Activated CD8-positive, alpha-beta T cell treated with anti-CD3 and anti-CD28 coated beads, Interleukin-2, amount 10 ng/mL, durations not matched to agents 7 days and 5 days (primary cell): ENCODE measurements at places on chromosomes 1 and 21. TPM values are rescaled to one million over a fixed set of nuclear protein-coding genes. Genes with fewer than 3 reads are reported as not detected.

GRCh38 chr1:208235356-208235981 lies 8.7 kb downstream of the PLXNA2 start:
- no peak for DNase-seq

- peak; percentile 42 for DNase-seq
Measured at GRCh38 chr1:55214212-55214933, 791 bp downstream of the USP24 start.

- DNase-seq: peak; percentile 67
Measured at GRCh38 chr21:23887725-23888306, 1719.5 kb downstream of the MRPL39 start.

DNA sequence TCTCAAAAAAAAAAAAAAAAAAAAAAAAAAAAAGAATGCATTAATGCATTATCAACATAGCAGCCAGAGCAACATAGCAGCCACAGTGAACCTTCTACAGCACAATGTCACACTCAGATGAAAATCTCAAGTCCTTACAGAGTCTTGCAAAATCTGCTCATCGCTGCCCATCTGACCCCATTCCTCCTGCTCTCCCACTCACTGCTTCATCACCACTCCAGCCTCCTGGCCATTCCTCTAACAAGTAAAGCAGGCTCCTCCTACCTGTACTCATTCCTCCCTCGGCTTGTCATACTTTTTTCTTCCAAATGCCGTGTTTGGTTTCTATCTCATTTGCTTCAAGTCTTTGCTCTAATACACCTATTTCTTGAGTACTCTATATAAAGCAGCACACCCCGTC lies 29.5 kb downstream of the BRINP2 start:
- DNase-seq: no peak

GRCh38 chr1:64595871-64596515 lies 126.1 kb downstream of the CACHD1 start:
- no peak for DNase-seq

GRCh38 chr1:150156868-150157603 lies 7.3 kb downstream of the PLEKHO1 start:
- no peak for DNase-seq

- DNase-seq: no peak
Measured at GRCh38 chr1:223031733-223032601, 111.1 kb downstream of the TLR5 start.

DNA sequence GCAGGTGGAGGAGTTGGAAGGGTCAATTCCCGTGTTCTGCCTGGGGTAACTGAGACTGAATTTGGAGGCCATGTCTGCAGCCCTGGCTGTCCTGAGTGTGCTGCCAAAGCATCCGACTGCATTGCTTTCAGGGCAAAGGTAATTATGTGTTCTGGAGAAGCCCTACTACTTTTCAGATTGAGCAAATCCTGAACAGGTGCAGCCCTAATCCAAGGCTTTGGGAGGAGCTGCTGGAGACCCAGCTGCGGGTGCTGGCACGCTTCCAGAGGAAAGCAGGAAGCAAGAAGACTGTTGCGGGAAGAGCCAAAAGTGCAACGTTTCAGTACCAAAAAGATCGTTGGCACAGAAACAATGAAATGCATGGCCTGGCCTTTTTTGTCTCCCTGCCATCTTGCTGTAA lies 73.7 kb upstream of the NRIP1 start:
- DNase-seq: no peak

DNA sequence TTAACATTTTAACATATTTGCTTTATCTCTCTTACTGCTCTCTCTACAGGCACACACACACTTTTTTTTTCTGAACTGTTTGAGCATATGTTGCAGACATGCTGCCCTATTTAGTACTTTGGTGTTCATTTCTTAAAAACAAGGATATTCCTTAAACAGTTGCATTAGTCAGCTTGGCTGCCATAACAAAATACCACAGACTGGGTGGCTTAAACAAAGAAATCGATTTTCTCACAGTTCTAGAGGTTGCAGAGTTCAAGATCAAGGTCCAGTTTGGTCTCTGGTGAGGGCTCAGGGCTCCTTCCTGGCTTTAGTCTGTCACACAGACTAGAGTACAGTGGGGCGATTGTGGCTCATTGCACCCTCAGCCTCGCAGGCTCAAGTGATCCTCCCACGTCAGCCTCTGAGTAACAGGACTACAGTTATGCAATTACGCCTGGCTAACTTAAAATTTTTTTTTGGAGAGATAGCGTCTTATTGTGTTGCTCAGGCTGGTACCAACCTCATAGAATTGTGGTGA lies 46.7 kb downstream of the RPRD2 start:
- no peak for DNase-seq

DNA sequence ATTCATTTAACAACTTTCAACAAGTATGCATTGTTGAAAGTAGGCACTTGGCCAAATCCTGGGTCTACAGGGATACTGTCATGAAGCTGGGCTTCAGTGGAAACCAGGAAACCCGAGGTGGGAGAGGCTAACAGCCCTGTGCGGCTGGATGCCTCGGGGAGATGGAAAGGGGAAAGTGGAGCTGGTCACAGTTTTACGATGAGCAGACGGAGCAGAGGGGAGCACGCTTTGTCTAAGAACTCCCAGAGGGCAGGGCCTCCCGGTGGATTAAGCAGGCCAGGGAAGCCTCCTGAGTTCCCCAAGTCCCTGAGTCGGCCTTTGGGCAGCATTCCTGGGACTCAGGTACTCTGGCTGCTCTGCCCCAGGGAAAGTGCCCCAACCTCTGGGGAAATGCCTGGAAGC lies 23.8 kb downstream of the STUM start:
- DNase-seq: no peak

DNA sequence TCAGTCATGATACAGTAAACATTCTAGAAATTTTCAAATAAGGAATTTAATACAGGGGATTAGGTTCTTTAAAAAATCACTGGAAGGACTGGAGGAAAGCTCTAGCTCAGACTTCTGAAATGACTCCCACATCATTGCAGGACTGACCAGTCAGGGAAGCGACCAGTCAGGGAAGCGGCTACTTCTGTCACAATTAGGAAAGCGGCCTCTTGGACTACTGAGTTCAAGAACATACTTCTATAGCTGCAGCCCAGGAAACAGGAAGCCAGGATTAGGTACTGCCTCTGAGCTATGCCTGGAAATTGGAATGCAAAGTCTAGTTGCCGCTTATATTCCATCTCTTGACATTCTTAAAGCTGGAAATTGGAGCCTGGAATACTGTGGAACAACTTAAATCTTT lies 45.5 kb downstream of the USP25 start:
- no peak for DNase-seq

GRCh38 chr1:39569034-39569433 lies 7.6 kb downstream of the PABPC4 start:
- no peak for DNase-seq

DNA sequence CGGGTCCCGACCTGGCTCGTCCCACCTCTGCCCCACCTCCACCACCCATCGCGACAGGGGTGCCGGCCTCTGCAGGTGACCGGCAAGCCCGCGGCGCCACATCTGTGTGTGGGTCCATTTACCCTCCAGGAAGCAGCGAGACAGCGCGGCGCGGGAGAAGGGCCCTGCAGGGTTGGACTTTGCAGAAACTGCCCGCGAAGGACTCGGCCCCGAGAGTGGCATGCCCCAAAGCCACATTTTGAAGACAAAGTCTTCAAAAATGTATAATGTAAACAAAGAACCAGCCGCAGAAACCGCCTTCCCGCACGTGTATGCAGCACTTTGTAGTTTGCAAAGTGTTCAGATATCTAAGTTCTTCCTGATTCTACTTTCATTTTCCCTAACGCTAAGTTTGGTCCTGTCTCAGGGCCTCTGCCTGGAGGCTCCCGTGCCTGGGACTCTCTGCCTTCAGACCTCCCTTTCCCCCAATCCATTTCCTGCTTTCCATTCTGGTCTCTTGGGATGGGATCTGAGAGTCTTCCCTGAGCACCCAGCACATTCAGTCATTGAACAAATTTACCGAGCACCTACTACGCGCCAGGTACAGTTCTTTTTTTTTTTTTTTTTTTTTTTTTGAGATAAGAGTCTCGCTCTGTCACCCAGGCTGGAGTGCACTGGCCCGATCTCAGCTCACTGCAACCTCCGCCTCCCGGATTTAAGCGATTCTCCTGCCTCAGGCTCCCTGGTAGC lies 524 bp upstream of the TMCO4 start:
- DNase-seq: peak; percentile 72

- no peak for DNase-seq
Measured at GRCh38 chr1:59202455-59202854, 94.4 kb upstream of the FGGY start.

DNA sequence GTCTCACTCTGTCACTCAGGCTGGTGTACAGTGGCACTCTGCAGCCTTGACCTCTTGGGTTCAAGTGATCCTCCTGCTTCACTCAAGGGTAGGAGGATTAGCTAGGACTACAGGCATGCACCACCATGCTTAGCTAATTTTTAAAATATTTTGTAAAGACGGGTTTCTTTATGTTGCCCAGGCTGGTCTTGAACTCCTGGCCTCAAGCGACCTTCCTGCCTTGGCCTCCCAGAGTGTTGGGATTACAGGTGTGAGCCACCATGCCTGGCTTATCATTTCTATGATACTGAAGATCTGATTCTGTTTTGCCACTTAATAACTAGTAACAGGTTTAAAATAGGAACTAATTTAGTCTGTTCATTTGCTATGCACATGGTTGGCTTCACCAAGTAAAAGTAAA lies 33.6 kb downstream of the GNAI3 start:
- no peak for DNase-seq

DNA sequence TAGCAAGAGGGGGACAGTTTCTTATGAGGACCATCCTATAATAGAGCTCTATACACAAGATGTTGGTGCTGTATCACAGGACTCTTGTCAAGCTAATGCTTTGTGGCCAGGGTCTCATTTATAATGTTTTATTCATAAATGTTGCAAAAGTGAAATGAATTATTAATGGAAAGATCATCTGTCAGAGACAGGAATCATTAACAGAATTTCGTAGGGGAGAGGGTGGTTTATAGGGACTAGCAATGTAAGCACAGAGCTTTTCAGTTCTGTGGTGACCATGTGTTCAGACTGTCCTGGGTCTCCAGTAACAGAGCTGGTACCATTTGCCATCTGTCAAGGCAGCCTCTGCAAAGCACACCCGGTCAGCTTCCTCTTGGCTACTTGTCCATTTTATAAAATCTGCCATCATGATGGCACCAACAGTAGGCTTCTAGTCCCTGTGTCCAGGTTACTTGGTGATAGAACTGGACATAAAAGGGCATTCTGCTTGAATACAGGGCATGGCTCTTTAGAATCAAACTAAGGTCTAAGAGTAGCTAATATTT lies 36.2 kb downstream of the LPAR3 start:
- DNase-seq: no peak

- DNase-seq: no peak
Measured at GRCh38 chr1:117669572-117669971, 63.7 kb downstream of the TENT5C start.

DNA sequence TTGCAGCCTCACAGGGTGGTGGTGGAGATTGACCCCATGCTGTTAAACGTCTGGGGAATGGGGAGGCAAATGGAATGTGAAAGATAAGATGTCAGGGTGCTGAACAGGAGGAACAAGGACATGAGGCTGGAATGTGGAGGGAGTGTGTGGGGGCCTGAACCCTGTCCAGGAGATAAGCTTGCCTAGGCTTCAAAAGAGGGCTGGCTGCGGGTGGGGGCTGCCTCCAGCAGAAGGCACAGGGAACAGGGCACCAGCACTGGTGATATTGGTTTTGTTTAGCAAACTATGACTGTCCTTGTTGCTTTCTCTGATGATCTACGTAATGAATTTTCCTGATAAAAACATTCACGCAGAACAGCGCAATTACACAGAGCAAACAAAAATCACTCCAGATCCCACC lies 52.4 kb upstream of the LRP8 start:
- no peak for DNase-seq

GRCh38 chr1:212470059-212470458 lies 37.3 kb downstream of the NENF start:
- DNase-seq: no peak

GRCh38 chr21:41663805-41664788 lies 102.8 kb downstream of the RIPK4 start:
- DNase-seq: no peak

- no peak for DNase-seq
Measured at GRCh38 chr1:234413990-234414389, 40.7 kb downstream of the COA6 start.

- DNase-seq: no peak
Measured at GRCh38 chr21:38349111-38349746, 92.4 kb downstream of the KCNJ15 start.

DNA sequence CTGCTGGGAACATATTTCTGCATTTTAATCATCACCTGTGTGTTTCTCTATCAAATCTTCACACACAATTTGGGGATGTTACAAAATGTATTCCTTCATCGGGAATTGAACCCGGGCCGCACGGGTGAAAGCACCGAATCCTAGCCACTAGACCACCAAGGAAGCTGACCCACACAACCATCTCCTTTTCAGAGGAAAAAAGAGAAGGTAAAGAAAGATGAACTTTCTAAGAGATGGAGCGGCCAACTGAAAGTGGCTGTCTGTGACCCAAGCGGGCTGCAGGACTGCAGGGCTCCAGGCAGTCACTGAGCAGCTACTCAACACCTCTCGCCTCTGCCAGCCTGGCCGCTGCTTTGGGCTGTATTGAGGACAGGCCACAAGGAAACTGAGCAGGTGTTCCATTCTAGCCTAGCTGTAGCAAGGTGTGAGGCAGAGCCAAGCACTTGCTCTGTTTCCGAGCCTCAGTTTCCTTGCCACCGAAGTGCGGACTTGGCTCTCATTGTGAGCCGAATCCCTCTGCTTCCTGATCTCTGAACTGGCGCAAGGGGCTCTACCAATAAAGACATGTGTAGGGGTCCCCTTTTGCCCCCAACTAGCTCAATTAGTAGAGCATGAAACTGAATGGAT lies 156.9 kb upstream of the NBPF11 start:
- no peak for DNase-seq

- DNase-seq: no peak
Measured at GRCh38 chr1:34511802-34512201, 243.0 kb upstream of the GJB5 start.

NES gene
- not detected for total RNA-seq

RORC gene
- 2.4 TPM for total RNA-seq

S100A8 gene
- total RNA-seq: not detected

RAB42 gene
- not detected for total RNA-seq

DNM3 gene
- 1.6 TPM for total RNA-seq

OR10J4 gene
- not detected for total RNA-seq

SIK1 gene
- 31.5 TPM for total RNA-seq

TRIM46 gene
- 14.6 TPM for total RNA-seq
